ENCODE measurements at places on chromosomes 1 and 21.

DNA sequence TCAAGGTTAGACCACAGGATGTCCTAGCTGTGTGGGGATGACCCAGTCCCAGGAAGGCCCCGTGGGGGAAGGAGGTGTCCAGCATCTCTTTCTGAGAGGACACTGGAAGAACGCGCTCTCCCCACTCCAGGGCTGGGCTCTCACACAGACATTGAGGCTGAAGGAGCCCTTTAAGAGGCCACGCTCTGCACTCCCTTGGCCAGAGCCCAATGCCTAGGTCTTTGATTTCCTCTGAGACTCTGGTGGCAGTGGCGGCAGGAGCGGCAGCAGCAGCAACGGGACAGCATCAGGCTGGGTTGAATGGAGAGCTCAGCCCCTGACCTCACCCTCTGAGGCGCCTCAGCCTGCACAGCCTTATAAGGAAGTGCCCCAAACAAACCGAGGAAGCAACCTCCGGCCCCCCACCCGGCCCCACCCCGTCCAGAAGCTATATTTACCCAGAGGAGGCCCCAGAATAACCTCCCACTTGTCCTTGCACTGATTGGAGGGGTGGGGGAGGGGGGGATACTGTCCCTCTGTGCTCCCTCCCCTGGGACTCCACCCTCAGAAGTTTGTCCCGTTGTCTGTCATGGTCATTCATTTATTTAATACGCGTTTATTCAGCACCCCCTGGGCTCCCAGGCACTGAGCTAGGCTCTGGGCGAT, 12.3 kb downstream of the NES start:
- no peaks in the 10 kb centered on the region for H3K36me3 ChIP-seq
- no peak overlapping the region for H3K27ac ChIP-seq
- no peak overlapping the region for H3K4me3 ChIP-seq
- no peaks in the 10 kb centered on the region for H3K27me3 ChIP-seq
- H3K4me1 ChIP-seq: peaks cover 90% of the 10 kb centered on the region
- DNase-seq: no peak

DNA sequence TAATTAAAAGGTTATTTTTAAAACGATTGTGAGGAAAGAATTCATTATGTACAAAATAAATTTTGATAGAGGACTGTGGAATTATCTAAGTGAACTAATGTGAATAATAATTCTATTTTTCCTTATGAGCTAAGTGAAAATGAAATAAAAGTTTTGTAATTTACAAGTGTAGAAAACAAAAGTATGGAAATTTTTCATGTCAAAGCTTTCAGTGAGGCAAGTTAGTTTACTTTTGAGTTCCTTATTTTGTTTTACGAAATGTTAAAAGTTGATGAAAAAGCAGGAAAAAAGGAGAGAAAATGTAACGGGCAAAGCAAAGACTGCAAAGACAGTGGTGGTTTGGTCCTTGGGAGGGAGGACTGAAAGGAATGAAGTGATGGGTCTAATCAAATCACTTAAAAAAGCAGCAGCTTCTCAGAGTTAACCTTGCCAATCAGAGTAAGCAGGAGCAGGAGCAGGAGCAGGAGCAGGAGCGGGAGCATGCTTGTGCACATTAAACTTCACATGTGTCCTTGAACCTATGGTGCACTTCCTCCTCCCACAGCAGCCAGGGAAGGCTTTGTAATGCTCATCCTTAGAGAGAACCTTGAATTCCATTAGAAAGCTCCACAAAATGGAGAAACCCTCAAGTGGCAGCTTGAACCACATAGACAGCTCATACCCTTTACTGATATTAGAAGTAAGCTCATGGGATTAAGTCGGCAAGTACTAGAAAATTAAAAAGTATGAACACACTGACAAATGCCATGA, 133.4 kb downstream of the LHX4 start:
- H3K27ac ChIP-seq: no peak overlapping the region
- no peaks in the 10 kb centered on the region for H3K4me1 ChIP-seq
- no peak overlapping the region for H3K4me3 ChIP-seq
- no peaks in the 10 kb centered on the region for H3K27me3 ChIP-seq

- DNase-seq: no peak
- no peak overlapping the region for H3K4me3 ChIP-seq
- H3K27me3 ChIP-seq: no peaks in the 10 kb centered on the region
- H3K36me3 ChIP-seq: no peaks in the 10 kb centered on the region
- H3K4me1 ChIP-seq: peaks cover 10% of the 10 kb centered on the region
Measured at GRCh38 chr1:160200786-160201185, 4.4 kb upstream of the PEA15 start.

- DNase-seq: no peak
- H3K4me3 ChIP-seq: no peak overlapping the region
- H3K27me3 ChIP-seq: no peaks in the 10 kb centered on the region
- no peak overlapping the region for H3K27ac ChIP-seq
- H3K36me3 ChIP-seq: peaks cover 6% of the 10 kb centered on the region
Measured at GRCh38 chr1:153919876-153920852, 2.6 kb downstream of the GATAD2B start.

DNA sequence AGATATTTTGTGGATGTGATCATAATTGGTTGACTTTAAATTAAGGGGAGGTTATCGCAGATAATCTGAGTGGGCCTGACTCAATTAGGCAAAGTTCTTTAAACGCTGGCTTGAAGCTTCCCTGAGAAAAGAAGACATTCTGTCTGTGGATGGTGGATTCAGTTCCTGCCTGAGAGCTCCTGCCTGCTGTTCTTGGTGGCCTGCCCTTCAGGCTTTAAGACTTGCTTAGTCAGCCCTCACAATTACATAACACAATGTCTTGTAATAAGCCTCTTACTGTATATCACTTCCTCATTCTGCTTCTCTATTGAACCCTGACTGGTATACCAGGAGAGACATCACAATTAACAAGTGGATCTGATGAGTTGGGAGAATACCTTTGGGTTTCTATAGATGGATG, 50.2 kb downstream of the KCNJ6 start:
- peaks cover 13% of the 10 kb centered on the region for H3K4me1 ChIP-seq
- no peak overlapping the region for H3K27ac ChIP-seq
- no peaks in the 10 kb centered on the region for H3K36me3 ChIP-seq
- H3K27me3 ChIP-seq: peaks cover 8% of the 10 kb centered on the region
- H3K4me3 ChIP-seq: no peak overlapping the region
